ENCODE measurements at places on chromosomes 6 and 20.

- no peak for DNase-seq
Observed at GRCh38 chr6:93325761-93326160, 93.6 kb downstream of the EPHA7 start.

DNA sequence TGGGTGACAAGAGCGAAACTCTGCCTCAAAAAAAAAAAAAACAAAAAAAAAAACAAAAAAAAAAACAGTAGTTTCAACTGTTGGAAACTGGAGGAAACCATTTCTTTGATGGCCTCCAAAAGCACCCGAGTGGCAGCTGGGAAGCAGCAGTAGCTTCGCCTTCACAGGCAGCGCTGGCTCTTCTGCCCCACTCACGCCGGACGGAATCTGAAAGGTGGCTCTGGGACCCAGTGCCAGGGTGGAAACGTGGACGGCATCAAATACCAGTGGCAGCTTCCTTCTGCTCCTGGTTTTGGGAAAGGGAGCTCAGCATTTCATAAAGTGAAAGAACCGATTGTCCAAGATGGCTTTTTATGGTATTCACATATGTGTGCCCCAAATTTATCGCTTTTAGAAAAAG, 159.4 kb downstream of the SMOC2 start:
- DNase-seq: no peak

DNA sequence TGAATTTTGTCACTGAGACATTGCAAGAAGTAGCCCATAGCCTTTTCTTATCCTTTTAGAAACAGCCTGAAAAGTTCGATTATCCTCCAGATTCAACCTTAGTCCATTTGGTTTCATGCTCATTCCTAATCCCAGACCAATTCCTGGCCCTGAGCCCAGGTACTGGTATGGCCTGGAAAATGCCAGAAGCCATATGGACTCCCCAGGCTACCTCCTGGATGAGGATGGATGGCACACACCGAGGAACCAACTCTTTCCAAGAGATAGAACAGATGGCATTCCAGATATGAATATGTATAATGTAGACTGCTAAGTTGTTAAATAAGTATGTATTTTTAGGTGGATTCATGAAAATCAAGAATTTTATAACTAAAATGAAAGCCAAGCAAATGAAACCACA, 51.6 kb upstream of the SNAP25 start:
- no peak for DNase-seq

DNA sequence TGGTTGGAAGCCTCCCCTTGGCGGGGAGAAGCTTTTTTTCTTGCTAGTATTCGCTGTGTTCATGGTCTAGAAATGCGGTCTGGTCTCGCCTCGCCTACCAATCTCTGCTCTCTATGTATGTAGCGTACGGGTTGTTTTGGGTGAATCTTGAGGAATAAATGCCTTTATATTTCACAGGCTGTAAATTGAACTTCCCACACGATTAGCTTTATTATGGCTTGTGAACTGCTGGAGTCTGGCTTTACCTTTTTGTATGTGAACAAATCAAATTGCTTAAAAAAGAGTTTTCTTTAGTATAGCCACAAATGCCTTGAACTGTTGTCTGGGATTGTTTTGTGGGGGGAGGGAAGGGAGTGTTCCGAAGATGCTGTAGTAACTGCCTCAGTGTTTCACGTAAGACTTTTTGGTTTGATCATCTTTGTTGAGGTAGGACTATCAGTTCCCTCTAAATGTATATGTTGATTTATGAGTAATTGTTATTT, 2.2 kb downstream of the INSM1 start:
- DNase-seq: no peak

All from fibroblast of skin of right quadriceps (primary cell).